Activated naive CD4-positive, alpha-beta T cell treated with Interleukin-2 at 50 U/mL for 16 hours (primary cell): ENCODE measurements at places on chromosomes 1 and 21.

- no peak for DNase-seq
These were observed 34.6 kb downstream of the EIF2D start for GRCh38 chr1:206577626-206578025.

- no peak for DNase-seq
These were observed 1.8 kb downstream of the TRIM46 start for GRCh38 chr1:155175281-155175926.

- DNase-seq, result no peak
These were observed 555.0 kb upstream of the PLXNA2 start for GRCh38 chr1:208799186-208799585.

DNA sequence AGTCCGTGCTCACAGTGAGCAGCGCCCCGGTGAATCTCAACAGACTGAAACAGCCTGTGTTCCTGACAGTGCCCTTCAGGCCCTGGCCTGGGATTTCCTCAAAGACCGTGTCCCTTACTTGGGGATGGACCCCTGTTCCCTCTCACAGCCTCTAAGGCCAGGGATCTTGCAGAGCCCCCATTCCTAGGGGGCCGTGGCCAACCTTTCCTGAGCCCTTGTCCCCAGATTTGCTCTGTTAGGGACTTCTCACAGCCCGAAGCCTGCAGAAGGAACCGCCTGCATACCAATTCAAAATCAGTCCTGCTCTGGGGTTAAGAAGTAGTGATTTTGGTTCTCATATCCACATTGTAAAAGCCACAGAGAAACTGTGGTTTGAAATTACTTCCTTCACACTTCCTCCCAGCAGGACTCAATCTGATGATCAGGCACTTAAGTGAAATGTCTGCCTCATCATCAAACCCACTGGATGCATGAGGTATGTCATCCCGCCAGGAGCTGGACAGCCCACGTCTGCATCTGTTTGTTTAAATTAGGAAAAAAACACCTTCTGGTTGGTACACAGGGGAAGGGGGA lies 14.9 kb downstream of the ABCA4 start:
- no peak for DNase-seq

GRCh38 chr1:158978730-158979129 lies 31.0 kb upstream of the IFI16 start:
- no peak for DNase-seq
